ENCODE measurements at places on chromosomes 6 and 20.
A peak's percentile ranks its signal among the peaks of the same experiment; 100 is the strongest.

DNA sequence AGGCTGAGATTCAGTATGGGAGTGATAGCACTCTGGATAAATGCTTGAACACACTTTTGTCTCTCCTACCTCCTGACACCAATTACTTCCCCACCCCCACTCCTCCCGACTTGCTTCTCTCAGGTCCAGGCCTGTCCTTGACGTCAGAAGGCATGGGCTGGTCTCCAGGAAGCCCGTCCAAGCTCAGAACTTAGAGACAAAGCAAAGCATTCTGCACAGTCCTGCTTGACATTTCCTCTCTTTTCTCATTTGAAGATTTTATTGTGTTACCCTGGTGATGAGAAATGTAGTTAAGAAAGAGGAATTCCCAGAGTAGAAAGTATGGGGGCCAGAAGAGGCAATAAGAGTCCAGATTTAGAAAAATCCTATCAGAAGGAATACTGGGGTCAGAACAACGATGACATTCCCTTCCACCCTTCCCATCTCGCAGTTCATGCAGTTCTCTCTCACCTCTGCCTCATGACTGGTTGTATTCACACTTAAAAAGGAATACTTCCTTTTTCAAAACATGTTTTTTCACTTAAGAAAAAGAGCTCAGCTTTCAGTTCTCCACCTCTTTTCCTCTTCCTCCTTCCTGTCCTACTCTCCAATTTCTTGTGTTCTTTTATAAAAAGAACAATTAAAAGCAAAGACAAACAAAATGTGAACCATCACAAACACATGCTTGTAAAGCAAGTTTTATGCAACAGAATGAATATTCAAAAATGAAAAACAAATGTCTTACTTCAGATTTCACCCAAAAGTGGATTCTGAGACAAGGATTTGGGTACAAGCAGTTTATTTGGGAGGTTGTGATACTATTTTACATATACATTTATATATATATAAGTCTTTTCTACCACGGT lies 18.5 kb upstream of the FAM184A start:
- peak; percentile 91 for DNase-seq

- DNase-seq = no peak
Observed at GRCh38 chr6:112879920-112880413, 532.8 kb downstream of the RFPL4B start.

DNA sequence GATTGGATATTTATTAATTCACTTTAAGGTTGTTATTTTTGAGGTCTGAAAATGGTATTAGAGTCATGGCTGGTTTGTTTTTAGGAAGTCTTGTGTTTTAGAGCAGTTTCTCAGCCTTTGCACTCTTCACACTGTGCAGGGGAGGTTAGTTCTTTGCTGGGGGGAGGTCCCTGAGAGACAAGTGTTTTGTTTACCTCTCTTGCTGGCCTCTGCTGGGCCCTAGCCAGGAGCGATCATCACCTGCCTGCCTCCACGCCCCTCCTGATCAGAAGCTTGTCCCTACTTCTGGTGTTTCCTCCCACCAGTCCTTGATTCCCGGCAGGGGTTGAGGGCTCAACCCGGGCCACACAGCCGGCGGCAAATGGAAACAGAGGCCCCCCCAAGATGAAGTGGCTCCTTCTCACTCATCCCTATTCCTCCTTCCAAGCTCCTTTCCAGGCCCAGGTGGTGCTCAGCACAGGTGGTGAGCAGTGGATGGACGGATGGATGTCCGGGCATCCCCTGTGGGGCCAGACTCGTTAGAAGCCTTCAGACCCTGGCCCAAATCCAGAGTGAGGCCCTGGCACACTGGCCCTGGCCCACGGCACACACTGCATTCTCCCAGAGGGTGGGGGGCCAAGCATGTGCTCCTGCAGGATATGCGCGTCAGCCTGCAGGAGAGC lies 51.3 kb downstream of the GRM4 start:
- no peak for DNase-seq

- no peak for DNase-seq
Observed at GRCh38 chr6:24332317-24332716, 25.5 kb downstream of the DCDC2 start.

- DNase-seq = no peak
Observed at GRCh38 chr6:114142258-114142657, 171.3 kb upstream of the HDAC2 start.

- no peak for DNase-seq
Observed at GRCh38 chr6:42099340-42100028, 42.9 kb downstream of the C6orf132 start.

DNA sequence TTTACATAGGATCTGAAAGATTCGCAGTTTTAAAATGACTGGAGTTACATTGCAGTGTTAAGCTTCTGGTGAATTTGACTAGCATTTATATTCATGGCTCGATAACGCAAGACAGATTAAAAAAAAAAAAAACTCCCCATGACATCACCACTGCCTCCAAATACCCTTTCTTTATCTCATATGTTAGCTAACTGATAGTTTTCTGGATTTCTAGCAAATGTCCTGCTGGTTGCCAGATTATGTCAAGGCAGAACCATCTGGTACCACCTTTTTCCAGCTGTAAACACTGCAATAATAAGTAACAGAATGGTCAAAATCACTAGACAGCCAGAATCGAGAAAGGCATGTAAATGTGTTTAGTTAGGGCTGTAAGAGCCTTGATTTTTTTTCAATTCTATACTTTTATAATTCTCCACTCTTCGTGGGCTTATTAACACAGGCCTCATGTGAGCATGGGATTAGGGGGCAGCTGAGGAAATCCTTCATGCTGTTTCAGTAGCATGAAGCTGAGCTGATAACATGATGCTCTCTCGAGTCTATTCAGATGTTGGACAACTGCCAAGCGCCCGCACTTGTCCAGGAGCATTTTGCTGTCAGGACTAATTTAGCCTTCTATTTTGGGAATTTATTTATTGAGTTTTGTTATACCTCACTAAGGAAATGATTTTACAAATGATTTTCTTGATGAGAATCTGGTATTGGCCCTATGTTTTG lies 166.0 kb upstream of the SCGN start:
- DNase-seq = peak; percentile 32

GRCh38 chr20:10472871-10473270 lies 37.8 kb downstream of the SLX4IP start:
- DNase-seq = no peak

GRCh38 chr6:1143655-1144054 lies 168.2 kb upstream of the FOXQ1 start:
- no peak for DNase-seq

GRCh38 chr6:3320238-3320811 lies 61.6 kb downstream of the PSMG4 start:
- DNase-seq = no peak
